ENCODE measurements at places on chromosomes 6 and 20.

DNA sequence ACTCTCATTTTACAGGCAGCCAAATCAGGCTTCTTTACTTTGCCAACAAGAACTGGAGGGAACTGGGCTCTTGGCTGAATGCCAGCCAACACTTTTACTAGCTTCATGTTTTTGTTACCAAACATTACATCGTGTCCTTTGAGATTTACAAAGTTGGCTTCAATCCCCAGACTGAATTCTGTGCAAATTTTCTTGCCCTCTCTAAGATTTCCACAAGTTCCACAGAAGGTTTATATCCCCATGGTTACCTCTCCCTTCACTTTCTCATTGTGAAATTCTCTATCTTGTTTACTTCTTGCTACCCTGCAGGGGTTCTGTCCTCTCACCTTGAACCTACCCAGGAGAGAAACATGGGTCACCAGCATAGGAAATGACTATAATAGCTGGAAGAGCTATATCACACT is 37.6 kb upstream of the PLCB1 start:
- no peak for DNase-seq

DNA sequence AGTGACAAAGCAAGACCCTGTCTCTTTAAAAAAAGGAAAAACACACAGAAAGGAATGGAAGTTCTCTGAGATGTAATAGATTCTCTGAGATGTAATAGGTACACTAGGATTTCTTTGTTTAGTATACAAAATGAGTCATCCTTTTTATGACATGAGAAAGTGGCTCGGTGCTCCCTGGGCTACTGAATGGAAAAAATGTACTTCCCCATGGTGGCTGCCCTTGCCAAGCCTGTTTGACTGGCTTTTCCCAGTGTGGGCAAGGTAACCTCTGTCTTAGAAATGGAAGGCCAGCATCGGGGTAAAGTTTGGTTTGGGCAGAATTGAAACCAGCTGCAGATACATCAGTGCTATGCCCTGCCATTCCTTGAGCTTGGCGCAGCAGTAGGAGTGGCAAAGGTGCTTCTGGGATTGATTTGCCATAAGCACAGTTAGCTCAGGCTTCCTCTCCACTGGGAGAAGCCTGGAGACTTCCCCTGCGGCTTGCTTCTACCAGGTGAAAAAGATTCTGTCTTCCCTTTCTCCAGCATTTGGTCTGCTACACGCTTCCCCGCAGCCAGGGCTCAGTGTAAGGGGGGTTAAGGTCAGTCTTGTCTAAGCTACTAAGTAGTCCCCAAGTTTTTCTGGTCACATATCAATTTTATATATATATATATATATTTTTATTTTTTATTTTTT is 24.5 kb downstream of the ARFGEF2 start:
- DNase-seq = no peak

- DNase-seq = no peak
Observed at GRCh38 chr6:33289784-33290315, 449 bp downstream of the PFDN6 start.

- no peak for DNase-seq
Observed at GRCh38 chr6:127496471-127496870, 22.7 kb downstream of the MTCL3 start.

- DNase-seq = no peak
Observed at GRCh38 chr20:38191654-38192053, 26.6 kb upstream of the TGM2 start.

GRCh38 chr6:78598966-78599365 is 268.4 kb upstream of the IRAK1BP1 start:
- DNase-seq = no peak

DNA sequence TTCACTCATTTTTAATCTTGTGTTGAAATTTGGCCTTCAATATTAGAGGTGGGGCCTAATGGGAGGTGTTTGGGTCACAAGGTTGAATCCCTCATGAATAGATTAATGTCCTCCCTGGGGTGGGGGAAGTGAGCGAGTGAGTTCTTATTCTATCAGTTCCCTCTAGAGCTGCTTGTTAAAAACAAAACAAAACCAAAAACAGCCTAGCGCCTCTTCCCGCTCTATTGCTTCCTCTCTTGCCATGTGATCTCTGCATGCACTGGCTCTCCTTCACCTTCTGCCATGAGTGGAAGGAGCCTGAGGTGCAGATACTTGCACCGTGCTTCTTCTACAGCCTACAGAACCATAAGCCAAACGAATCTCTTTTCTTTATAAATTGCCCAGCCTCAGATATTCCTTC is 89.6 kb upstream of the SLC35F1 start:
- no peak for DNase-seq

GRCh38 chr20:63947638-63948456 is 8.4 kb downstream of the UCKL1 start:
- no peak for DNase-seq

DNA sequence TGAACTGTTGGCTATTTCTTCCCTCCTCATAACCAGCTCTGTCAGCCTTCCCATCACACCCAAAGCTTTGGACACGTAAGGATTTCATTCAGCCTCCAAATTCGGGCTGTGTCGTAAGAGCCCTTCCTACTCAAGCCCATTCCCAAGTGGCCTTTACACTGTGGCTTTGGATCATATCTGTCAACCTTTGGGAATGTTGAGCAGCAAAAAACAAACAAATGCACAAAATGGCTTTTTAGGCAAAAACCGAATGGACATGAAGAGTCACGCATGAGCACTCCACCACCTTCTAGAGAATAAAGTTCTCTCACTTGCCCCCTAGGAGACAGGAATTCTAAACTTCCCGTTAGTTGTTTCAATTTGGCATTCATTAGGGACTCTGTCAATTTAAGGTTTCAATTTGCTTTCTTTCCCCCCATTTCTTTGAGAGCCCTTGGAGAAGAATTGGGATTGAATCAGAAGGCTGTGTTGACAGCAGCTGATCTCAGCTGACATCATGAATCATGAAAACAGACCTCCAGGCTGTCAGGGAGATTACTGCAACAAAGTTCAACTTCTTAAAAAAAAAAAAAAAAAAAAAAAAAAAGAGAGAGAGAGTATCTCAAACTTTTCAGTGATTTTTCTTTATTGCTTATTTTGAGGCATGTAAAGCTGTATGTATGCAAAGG is 110.3 kb downstream of the BCAS1 start:
- DNase-seq = no peak

GRCh38 chr6:121800047-121800446 is 364.6 kb downstream of the GJA1 start:
- no peak for DNase-seq

DNA sequence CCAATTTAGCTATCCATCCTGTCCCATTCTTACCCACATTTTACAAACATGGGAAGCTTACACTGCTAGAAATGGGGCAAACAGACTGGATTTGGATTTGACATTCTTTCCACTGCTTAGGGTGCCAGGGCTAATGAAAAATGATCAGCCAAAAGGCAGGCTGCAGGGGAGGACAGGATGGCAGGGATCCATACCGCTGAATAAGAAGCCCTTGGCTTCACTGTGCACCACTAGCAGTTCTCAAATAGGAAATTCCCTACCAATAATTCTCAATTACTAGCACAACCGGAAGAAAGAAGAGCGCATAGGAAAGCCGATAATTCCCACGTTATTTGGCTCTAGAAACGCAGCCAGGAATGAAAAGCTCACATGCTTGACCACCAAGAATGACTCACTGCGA is 73.1 kb downstream of the NDUFAF5 start:
- DNase-seq = no peak

DNA sequence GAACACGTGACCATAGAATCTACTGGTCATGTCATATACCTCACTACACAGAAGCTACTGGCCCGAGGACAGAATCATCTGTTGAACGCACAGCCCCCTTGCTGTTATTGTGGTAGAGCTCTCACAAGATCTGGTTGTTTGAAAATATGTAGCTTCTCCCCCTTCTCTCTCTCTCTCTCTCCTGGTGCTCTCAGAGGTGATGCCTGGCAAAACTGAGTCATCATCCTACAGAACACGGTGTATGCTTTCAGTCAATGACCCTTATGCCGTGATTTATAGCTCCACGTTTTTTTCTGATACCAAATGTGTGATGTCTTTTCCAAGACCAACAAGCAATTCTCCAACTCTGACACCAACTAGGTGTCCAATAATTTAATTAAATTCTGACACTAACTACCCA is 13.0 kb upstream of the RBM24 start:
- no peak for DNase-seq

- DNase-seq = no peak
Observed at GRCh38 chr20:53652859-53653517, 59.3 kb upstream of the ZNF217 start.

DNA sequence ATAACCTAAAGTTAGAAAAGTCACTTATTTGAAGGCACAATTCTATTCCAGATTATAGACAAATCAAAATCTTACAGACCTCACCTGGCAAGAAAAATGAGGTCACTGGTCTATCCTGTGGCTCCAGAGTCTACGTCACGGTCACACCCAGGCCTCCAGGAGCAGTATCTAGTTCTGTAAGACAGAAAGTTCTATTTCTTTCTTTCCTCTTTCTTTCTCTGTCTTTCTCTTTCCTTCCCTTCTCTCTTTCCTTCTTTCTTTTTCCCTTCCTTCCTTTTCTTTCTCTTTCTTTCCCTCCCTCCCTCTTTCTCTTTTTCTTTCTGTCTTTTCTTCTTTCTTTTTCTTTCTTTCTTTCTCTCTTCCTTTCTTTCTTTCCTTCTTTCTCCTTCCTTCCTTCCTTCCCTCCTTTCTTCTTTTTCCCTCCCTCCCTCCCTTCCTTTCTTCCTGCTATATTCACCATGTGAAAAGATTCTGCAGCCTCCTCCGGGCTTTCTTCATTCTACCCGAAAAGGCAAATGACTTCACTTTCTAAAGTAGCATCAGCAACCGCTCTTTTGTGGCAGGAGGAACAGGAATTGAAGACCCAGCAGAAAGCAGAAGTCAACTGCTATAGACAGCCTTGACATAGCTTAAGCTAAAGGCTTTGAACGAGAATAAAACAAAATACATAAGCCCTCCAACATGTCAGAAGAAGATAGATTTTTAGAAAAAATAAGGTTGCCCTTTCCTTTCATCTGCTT is 83.9 kb upstream of the SIRPG start:
- DNase-seq = no peak

GRCh38 chr20:35515341-35515740 is 14.1 kb downstream of the C20orf173 start:
- no peak for DNase-seq

DNA sequence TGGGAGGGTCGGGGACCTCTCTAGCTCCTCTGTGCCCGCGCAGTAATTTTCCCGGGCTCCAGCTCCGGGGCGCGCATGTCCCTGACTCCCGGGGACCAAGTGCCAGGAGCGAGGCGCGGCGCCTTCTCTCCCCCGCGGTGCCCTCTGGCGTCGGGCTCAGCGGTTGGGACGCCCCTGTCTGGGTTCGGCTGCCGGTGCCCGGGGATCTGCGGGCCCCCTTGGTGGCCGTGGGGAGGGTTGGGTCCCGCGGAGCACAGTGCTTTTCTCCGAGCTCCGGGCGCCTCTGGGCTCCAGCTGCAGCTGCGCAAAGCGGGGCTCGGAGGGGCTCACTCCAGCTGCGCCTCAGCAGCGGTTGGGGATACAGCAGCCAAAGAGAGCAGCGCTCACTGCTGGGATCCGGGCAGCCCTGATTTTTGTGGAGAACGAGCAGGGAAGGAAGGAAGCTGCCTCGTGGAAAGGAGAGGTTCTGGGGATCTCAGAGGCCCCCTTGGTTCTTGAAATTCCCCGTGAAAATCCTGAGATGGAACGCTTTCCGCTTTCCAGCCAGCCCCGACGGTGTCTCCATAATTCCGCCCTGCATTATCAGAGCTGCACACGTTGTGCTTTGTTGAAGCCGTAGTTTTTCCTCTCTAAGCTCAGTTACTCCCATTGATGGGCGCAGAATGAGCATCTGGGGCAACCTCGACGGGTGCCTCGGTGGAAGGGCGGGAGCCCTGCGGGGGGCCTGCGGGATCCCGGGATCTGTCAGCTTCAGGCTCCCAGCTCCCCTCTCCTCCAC is 861 bp downstream of the PPP1R14C start:
- DNase-seq = no peak

DNA sequence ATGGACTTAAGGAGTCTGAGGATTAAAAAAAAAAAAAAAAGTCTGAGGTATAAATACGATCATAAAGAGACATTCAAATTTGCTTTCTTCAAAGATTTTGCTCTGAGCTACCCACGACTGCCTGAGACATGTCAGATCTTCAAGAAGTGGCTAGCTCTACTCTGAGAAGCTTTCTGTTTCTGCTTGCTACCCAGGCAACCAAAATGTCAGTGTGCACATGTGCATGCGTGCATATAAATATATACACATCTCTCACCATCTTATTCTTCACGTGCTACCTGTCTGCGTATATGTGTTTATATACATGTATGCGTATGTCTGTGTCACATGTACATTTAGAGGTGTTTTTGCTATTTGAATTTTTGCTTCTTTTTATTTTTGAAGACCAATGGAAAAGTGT is 299.6 kb upstream of the STXBP5 start:
- no peak for DNase-seq
